GM20000 (cell line): ENCODE measurements at places on chromosomes 3 and 15.

DNA sequence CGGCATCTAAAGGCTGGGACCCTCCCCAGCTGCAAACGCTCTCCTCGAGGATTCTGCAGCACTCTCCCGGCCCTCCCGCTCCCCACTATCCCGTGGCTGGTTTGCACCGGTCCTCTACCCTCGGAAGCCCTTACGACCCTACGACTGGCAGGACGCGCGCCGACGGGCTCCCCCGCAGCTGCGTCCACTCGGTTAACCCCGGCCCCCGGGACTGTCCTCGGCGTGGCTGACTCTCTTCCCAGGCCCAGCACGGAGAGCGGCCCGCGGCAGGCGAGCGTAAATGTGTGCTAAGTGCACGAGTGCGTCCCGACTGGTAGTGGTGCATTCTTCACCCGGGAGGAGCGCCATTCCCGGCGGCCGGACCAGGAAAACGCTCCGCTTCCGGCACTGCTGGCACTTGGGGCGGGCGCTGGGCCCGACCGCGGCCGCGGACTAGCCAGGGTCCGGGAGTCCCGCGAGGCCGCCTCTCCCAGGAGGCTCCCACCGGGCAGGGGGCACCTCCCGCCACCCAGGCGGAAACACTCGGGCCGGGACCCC lies 508 bp downstream of the GORASP1 start:
- no peak for DNase-seq

DNA sequence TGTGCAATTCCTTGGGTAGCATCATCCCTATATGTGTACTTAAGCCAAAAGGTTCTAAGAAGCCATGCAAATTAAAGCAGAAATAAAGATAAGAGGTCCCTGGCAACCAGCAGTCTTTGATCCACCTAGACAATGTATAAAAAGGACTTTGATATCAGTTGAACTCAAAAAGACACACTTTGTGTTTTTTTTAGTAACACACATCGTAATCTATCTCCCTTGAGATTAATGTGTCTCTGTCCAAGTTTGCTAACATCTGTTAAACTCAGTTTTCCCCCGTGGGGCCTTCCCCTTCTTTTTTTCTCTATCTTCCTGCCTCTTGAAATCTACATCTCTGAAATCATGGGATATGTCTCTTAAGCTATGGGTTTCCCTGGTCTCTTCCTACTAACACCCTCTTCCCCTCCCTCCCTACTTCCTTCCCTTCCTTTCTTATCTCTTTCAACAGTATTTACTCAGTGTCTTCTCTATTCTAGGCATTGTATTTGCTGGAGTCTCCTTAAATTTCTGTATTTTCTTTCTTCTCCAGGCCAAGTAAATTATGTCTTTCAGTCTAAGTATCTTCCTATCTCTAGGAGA lies 27.7 kb downstream of the ALDH1A2 start:
- DNase-seq, result no peak

GRCh38 chr15:85071504-85071903 lies 89.8 kb downstream of the PDE8A start:
- DNase-seq, result no peak

- no peak for DNase-seq
These were observed 223.3 kb downstream of the UACA start for GRCh38 chr15:70539912-70540530.

DNA sequence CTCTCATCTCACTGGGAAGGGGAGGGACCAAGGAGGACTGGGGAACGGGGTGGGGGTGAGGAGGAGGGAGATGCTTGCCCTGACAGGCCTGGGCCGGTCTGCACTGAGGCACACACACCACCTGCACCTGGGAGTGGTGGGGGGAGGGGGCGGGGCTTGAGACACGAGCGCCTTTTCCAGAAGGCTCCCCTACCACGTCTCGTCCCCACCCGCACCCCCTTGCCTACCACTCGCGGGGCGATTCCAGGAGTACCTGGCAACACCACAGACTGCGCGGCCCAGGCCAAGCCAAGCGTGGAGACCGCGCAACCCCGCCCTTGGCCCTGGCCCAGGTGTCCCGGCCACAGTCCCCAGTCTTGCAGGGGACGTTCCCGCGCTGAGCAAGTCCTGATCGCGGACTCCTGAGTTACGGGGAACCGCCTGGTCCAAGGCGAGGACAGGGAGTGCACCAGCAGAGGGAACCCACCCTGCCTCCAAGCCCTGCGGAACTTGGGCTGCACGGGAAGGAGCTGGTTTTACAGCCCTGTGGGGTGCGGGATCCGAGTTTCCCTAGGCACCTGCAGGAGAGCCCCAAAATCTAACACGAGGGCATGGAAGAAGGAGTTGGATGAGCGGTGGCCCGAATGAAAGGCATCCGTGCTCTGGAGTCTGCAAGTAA lies 68.1 kb upstream of the SH3GL3 start:
- no peak for DNase-seq

GRCh38 chr15:67196672-67197363 lies 57.6 kb downstream of the AAGAB start:
- DNase-seq, result peak; percentile 9

DNA sequence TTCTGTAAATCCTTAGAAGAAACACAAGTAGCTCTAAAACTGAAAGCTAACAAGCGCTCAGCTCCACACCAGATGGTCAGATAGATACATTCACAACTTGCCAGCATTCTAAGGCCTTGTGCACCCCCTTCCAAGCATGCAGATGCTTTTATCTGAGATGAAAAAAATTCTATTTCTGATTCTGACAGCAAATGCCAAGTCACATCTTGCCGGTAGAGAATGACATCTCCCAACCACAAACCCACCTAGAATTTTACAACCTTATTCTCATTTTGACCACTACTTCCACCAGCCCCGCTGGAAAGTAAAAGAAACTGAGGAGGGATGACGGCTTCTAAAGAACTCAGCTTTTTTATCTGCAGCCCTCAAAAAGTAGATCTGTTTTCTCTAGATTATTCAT lies 57.7 kb downstream of the SUMF1 start:
- peak; percentile 10 for DNase-seq

DNA sequence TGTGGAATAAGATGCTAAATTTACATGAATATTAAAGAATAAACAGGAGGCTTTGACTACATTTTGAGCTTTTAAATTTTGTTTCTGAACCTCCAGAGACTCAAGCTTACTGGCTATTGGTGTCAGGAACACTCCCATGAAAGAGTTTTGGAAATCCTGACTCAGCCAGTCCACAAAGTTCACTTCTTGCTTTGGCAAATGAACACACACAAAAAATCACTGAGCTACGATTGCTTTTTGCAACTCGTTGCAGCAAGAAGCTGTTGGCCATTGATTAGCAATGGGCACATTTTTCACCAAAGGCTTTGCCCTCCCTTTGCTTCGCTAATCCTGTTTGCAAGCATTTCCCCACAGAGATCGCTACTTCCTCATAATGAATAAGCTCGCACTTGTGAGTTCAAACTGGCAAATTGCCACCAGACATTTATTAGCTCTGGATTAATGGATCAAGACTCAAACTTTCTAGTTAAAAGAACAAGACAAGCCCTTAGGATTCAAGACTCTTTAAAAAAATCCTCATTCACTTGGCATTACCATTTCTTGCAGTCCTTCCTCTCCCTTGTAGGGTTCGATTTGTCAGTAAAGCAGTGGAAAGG lies 343.2 kb upstream of the ONECUT1 start:
- DNase-seq, result no peak

DNA sequence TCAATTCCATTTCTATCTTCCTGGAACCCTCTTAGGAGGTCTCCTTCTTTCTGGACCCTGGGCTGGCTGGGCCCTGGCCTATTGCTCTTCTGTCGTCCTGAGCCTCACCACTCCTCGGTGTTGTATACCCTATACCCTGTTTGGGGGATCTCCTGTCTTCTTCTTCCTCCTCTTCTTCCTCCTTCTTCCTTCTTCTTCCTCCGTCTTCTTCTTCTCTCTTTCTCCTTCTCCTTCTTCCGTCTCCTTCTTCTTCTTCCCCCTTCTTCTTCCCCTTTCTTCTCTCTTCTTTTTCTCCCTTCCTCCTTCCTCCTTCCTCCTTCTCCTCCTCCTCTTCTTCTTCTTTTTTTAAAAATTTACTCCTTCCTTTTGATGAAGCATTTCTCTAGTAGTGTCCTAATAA lies 30.4 kb upstream of the FXR1 start:
- no peak for DNase-seq

GRCh38 chr3:40494698-40495097 lies 11.1 kb upstream of the ZNF620 start:
- DNase-seq, result no peak

- DNase-seq, result no peak
These were observed 9.3 kb downstream of the PLXNB1 start for GRCh38 chr3:48420561-48420960.

GRCh38 chr3:195005759-195006510 lies 265.0 kb downstream of the XXYLT1 start:
- DNase-seq, result no peak

- DNase-seq, result peak; percentile 29
These were observed 5.7 kb downstream of the DUT start for GRCh38 chr15:48336940-48337339.

DNA sequence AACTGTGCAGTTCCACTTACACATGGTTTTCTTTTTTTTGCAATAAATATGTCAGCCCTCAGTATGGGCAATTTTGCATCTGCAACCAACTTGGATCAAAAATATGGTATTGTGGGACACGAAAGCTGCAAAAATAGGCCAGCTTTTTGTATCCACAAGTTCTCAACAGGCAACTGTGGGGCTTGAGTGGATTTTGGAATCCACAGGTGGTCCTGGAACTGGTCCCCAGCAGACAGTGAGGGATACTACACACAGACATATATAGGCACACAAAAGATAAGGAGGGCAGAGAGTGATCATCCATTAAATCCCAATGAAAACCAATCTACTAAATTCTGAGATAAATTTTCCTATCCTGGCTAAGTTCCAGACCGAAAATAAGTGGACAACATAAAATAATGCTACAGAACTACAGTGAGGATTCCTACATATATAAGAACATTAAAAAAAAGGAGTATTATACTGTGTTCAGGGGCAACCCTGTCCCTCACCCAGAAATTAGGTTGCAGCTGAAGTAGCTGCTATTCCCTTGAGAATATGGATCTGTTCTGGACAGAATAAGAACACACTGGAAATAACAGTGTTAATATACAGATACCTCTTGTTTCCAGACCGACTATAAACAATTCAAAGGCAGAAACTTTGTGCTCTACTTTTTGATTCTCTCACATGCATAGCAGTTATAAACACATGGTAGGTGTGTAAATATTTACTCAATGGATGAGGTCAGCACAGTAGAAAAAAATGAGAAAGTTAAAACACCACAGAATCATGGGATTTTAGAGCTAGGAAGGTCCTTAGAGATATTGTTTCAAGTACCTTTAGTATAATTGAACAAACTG lies 25.4 kb downstream of the DENND4A start:
- no peak for DNase-seq

- DNase-seq, result no peak
These were observed 1.1 kb upstream of the ALCAM start for GRCh38 chr3:105365391-105366325.

GRCh38 chr3:180383332-180384020 lies 218.5 kb upstream of the TTC14 start:
- DNase-seq, result no peak

- DNase-seq, result no peak
These were observed 50.4 kb upstream of the TRA2B start for GRCh38 chr3:185988080-185988815.

DNA sequence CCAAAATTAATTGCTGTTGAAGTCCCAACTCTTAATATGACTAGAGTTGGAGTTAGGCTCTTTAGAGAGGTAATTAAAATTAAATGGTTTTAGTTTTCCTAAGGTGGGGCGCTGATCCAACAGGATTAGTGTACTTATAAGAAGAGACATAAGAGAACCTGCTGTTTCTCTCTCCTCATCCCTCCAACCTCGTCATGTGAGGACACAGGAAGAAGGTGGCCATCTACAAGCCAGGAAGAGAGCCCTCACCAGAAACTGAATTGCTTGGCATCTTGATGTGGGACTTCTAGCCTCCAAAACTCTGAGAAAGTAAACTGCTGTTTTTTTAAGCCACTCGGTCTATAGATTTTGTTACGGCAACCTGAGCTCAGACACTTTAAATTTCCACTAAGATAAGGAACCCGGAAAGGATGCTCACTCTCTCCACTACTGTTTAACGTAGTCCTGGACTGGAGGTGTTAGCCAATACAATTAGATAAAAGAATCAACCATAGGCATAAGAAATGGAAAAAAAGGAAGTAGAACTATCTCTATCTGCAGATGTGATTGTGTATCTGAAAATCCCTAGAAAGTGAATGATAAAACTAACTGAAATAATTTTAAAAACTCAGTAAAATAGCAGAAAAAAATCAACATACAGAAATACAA lies 26.8 kb downstream of the DCBLD2 start:
- DNase-seq, result no peak

- no peak for DNase-seq
These were observed 309.1 kb downstream of the ZBTB20 start for GRCh38 chr3:114838025-114838424.

DNA sequence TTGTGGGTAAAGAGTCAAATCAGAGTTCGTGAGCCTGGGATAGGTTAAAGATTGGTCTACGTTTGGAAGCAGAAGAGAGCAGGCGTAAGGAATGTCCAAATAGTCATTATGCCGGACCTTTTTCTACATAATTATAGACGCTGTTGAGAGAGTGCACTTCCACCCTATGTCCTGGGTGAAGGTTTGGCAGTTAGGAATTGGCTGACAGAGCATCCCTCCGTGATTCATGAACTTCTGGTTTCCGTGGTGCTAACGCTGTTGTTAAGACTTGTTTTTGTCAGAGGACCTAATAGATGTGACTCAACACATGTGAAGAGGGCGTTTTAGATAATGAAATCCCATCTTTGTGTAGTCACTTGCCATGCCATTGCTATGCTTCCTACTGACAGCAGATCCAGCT lies 1.1 kb downstream of the EAF1 start:
- no peak for DNase-seq

- no peak for DNase-seq
These were observed 192.0 kb downstream of the ATP10A start for GRCh38 chr15:25671132-25671531.

GRCh38 chr3:170055209-170055608 lies 17.4 kb downstream of the GPR160 start:
- peak; percentile 63 for DNase-seq

DNA sequence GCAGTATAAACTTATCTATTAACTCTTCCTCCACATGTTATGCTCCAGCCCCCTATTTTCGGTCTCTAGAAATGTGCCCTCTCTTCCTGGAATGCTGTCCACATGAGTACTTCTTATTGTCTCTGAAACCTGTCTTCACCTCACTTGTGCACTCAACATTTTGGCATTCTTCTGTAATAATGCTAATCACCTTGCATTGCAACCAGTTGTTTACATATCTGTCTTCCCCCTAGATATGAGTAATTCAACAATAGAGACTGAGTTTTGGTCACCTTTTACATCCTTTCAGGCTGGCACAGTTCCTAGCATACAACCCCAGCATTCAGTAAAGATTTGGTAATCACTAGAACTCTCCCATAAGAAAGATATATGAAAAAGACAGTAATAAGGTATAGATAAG lies 17.2 kb downstream of the CCDC80 start:
- DNase-seq, result no peak

- DNase-seq, result no peak
These were observed 56.9 kb downstream of the CADPS start for GRCh38 chr3:62818347-62818746.

DNA sequence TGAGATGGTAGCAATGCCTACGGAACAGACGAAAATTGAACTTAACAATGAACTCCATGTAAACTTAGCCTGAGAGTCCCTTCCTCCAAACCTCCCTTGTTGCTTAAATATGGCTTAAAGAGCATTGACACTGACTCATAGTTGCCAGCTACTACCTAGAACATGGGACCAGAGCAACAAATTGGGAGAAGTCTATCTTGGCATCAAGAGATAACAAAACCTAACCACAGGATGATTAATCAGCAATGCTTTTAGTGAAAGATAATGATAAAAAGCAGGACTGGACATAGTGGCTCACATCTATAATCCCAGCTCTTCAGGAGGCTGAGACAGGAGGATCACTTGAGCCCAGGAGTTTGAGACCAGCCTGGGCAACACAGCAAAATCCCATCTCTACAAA lies 117.8 kb upstream of the MNS1 start:
- DNase-seq, result no peak
